ENCODE measurements at places on chromosomes 6 and 20. TPM values are rescaled to one million over a fixed set of nuclear protein-coding genes. Genes with fewer than 3 reads are reported as not detected.

TTI1 gene
- total RNA-seq, result 14.8 TPM

HLA-DOB gene
- total RNA-seq, result not detected

GNAS-AS1 gene
- total RNA-seq, result 1.5 TPM

MAFB gene
- total RNA-seq, result 12.7 TPM

DNA sequence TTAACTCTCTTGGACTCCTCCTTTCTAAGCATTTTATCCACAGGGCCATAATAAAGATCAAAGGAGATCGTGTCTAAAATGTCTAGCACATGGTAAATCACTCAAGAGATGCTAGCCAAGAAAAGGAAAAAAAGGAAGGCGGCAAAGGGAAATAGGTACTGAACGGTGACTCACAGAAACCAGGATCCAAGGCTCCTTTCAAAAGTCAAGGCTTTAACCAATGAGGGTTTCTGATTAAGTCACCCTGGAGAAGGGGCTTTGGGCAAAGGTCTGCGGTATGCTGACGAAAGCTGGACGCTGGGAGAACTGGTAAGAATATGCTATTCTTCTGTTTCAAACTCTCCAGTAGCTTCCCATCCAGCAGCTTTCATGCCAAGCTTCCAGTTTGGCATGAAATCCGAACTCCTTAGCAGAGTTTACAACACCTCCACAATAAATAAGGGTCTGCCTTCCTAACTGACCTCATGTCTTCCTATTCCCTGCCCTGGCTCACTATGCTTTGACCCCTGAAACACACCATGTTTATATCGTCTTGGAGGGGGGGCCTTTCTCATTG lies 1.0 kb downstream of the TOMM34 start:
- no peak for DNase-seq

- no peak for DNase-seq
Observed at GRCh38 chr6:51841626-51842025, 245.8 kb downstream of the PKHD1 start.

- peak; percentile 54 for DNase-seq
Observed at GRCh38 chr20:29306390-29307072, 1950.9 kb upstream of the DEFB115 start.

GRCh38 chr20:45407783-45408645 lies at the start of gene DBNDD2:
Gene DBNDD2, plus strand, starts transcription at chr20:45408289. Its CDS starts 179 bp downstream, at chr20:45408468.
- DNase-seq, result peak; percentile 66

DNA sequence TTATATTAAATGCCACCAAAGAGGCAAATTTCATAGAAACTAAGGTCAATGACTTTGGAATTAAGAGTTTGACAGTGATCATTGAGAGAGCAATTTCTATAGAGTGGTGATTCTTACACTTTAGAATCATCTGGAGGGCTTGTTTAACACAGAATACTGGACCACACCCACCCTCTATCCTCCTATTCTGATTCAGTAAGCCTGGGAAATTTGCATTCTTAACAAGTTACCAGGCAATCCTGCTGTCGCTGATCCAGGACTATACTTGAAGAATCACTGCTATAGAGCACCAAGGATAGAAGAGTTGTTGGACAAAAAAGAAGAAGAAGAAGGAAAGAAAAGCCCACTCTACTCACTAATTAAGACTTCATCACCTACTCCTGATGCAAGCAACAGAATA lies 21.3 kb upstream of the TBX18 start:
- peak; percentile 48 for DNase-seq

GRCh38 chr6:195861-196360 lies 96.4 kb upstream of the DUSP22 start:
- no peak for DNase-seq

DNA sequence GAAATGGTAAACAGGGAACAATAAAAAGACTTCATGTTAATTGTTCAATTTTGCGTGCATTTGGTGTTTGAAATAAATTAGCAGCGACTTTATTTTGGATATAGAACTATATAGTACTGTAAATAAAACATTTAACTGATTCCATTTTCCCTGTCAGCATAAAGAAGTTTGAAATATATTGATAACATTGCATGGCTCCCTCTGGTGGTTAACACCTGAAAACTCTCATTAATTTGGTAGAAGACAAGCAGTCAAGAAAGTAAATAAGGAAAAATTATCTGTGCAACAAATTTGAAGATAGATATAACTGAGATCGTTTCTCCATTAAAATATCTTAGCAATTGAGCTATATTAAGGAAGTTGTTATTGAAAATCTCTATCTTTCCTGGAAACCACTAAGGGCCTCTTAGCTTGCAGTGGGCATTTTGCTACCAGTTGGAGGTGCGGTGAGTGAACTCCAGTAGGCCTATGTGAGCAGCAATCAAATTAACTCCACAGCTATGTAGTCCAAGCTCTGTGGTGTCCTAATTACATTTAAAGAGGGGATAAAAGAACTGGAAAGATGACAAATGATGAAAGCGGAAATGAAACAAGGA lies 435.7 kb upstream of the FKBP1C start:
- DNase-seq, result no peak

DNA sequence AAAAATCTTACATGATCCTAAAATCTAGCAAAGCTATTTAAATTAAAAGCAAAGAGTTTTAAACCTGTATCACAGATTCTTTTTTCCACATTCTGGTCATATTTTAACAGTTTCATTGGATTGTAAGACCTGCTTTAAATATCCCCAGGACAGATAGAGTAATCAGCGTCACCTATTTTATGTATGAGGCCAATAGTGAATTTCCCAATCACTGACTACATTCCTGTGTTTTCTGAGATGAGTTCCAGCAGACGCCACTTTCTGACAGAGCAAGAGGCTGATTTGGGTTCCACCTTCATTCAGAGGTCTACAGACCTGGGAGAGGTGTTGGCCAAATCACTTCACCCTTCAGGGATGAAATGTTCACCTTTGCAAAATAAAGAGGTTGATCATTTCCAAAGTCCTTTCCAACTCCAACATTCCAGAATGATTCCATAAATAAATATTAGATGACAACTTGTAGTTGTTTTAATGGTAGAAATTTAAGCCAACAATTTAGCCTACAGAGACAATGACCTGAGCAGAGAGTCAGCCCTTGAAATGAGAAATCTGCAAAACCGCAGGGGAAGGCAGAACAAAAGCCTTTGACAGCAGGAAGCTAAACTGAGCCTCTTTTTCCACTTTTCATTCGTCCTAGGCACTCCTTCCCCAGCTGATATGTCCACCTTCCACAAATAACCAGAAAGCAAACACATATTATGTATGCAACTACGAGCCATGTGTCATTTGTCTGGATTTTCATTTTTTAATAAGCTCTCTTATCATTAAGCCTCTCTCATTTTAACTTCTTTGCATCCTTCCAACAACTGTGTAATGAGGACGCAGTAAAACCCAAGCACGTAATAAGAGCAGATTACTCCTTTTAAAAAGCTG lies 105.2 kb downstream of the TFAP2A start:
- DNase-seq, result no peak

- no peak for DNase-seq
Observed at GRCh38 chr20:32458837-32459220, 100.7 kb downstream of the ASXL1 start.

DNA sequence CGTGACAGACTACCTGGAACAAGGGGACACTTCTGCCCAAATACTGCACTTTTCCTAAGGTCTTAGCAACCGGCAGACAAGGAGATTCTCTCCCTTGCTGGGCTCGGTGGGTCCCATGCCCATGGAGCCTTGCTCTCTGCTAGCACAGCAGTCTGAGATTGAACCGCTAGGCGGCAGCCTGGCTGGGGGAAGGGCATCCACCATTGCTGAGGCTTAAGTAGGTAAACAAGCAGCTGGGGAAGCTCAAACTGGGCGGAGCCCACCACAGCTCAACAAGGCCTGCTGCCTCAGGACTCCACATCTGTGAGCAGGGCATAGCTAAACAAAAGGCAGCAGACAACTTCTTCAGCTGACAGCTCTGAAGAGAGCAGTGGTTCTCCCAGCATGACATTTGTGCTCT lies 87.8 kb upstream of the ASCC3 start:
- DNase-seq, result no peak

DNA sequence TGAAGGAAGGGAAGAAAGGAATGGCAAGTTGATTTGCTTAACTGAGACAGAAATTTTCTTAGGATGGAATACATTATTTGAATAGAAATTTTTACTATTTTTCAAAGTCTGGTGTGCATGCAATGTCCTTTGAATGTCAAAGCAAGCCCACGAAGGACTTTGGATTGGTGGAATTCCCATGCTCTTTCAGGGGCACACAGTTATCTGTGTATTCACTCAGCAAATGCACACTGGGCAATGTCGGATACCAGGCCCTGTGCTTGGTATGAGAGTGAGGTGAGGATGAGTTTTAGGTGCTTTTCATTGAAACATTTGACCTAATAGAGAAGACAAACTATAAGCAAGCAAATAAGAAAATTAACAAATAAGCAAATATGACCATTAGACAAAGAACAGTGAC lies 73.3 kb downstream of the SYCP2L start:
- DNase-seq, result no peak
